ENCODE measurements at places on chromosomes 2 and 18.

DNA sequence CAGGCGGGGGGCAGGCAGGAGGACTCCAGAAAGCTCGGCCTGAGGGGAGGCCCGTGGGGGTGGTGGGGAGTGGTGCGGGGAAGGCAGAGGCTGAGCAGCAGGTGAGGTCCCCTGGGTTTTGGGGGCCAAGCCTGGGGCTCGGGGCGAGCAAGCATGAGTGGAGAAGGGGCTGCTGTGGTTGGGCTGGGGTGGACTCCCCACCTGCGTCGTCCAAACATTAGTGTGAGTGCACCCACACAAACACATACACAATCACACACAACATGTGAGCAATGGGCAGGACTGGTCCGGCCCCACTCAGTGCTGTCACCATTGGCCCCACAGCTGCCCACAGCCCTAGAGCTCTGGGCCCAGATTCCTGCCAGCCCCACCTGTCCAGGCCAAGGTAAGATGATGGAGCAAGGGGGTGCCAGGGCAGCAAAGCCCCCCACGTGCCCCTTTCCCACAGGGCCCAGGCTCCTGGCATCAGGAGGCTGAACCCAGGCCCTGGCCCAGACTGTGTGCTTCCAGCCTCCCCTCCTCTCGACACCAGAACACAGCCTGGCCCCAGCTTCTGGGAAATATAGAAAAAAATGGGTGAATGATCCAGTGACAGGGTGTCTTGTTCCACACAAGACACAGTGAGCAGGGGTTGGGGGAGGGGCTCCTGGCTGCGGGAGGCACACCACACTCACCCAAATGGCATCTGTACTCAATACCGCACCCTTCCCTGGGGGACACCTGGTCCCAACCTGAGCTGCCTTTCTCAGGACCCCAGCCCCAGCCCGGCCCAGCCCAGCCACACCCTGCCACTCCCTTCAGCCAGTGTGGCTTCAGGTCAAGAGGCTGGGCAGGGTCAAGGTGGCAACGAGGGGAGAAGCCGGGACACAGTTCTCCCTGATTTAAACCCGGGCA lies 463 bp upstream of the ALPP start:
- DNase-seq = no peak

DNA sequence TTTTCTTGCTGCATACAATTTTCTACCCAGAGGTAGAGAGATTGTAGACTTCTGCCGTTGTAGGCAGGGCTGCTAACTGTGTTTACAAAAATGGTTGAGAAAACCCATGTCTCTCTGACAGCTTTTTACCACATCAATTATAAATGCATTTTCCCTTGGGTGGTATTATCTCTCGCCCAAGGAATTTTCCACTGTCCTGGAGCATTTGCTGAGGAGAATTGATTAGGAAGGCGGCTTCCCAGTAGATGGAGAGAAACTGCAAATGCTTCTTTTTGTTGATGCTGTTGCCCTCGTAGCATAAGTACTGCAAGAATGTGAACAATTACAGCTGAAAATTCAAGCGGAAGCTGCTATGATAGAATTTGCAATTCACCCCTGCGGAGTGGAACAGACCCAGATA lies 1007.7 kb upstream of the KLHL29 start:
- no peak for DNase-seq

DNA sequence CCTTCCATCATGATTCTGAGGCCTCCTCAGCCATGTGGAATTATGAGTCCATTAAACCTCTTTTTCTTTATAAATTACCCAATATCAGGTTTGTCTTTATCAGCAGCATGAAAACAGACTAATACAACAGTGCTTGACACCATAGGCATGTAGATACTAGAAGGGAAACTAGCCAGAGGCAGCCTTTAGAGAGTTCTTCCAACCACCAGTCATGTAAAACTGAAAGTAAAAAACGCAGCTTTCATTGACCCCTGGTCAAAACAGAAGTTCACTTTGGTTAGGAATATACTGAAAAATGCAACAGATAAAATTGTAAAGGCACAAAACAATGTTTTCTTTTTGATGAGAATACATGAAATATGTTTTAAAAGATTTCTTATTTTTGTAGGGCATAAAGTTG lies 122.8 kb upstream of the L3MBTL4 start:
- DNase-seq = no peak

DNA sequence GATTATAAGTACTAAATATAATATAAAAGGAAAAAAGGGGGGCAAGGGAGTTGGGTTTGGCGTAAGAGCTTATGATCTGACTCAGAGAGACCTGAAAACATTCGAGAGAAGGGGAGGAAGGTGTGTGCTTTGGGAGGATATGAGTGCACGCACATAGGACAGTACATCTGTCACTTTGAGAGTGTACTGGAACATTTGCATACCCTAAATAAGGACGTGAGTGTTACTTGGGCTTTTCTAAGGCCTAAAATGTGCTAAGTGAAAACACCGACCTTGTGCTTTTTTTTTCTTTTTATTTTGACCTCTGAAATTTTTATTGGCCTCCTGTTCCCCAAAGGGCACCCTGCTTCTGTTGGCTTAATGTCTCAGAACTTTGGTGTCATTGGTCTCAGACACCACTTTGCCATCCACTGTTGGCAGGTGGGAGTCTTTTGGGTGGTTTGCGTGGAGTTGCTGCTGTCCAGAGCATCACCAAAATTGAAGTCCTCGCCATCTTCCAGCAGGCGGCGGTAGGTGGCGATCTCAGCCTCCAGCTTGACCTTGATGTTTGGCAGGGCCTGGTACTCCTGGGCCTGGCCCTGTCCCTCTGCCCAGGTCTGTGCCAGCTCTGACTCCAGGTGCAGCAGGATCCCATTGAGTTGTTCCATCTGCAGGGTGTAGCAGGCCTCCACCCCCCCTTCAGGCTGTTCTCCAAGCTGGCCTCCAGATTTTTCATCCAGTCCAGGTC lies 57.7 kb downstream of the CD28 start:
- no peak for DNase-seq
